Natural killer cell treated with Interleukin-12 subunit alpha and Interleukin-12 subunit beta and Interleukin-15 and Interleukin-18, amount 100 ng/mL, for 72 hours (primary cell): ENCODE measurements at places on chromosomes 1 and 21.

- DNase-seq = no peak
Observed at GRCh38 chr1:231185391-231185790, 23.5 kb downstream of the TRIM67 start.

GRCh38 chr21:26719750-26720149 lies 125.5 kb downstream of the ADAMTS1 start:
- no peak for DNase-seq

DNA sequence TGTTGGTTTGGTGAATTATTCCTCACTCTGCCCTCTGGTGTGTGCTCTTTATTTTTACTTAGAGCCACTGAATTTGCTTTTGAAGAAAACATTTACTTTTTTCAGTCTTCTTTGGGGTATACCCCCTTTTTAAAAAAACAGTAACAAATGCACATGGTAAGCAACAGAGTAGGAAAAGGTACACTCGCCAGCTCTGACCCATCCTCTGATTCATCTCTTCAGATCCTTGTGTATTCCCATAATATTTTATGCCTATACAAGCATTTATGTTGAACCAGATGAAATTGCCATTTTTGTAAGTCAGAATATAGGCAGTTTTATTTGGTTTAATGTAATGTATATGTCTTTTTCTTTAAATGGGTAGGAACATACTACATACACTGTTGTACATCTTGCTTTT lies 28.3 kb downstream of the TTC3 start:
- DNase-seq = no peak

DNA sequence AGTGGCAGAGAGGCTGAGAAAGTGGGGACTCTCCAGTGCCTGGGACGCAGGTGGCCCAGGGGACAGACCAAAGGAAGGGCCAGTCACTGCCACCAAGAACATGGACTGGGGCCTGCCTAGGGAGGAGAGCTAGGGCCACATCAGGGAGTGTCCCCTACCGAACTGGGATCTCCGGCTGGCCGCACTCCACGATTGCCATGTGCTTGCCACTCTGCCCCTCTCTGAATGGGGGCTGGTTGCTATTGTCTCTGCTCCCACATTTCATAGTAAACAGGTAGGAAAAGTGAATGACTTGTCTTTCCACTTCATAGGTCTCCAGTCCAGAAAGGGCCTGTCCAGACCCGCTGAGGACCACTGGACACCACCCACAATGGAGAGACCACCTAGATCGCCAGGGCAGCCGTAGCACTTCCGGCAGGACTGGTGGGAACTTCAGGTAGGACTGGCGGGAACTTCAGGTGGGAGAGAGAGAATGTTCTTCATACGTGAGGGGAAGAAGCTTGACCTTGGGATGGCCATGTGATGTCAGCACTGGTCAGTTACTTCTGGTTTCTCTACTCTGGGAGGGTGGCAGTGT lies 55.2 kb upstream of the PDE9A start:
- no peak for DNase-seq

DNA sequence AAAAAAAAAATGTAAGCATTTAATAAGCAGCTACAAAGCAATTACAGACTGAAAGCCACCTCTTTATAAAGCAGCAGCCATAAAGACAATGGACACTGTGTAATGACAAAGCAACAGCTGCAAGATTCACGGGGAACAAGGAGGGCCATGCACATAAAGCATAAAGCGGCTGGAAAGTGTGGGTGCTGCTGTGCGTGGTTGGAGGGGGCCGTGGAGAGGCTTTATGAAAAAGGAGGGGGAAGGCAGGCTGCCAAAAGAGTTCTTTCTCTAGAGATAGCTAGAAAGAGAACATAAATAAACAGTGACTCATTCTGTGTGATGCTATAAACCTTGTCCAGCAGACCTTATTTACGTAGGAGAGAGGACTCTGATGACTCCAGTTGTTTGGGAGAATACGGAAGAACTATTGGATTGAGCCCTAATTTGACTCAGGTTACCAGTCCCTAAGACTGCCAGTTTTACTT lies 49.3 kb downstream of the ADAMTS1 start:
- no peak for DNase-seq

DNA sequence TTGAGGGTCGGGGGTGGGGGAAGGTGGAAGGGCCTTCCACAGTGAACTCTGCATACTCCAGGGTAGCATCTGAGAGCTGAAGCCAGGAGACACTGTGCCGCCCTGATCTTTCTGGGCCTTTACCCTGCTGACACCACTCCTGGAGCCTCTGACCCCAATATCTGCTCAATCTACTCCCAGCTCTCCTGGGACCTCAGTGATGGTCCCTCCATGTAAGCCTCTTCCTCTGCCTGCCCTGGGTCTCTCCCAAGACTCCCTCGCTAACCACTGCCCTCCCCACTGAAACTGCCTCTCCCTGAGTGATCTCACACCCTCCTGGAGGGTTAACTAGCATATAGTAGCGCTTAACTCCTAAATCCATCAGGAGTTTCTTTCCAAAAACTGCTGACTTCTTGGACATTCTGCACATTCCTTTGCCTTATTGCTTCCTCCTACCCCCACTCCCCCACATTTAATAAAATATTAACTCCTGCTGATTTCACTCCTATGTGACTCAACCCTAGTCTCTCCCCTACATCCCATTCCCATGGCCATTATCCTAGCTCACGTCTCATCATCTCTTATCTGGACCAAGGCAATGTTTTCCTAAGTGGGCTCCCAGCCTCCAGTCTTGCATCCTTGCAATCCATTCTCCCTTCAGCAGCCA lies 145.6 kb downstream of the HMGB4 start:
- DNase-seq = no peak
